ENCODE measurements at places on chromosomes 6 and 20. TPM values are rescaled to one million over a fixed set of nuclear protein-coding genes. Genes with fewer than 3 reads are reported as not detected.

Gene PROKR2
- polyA plus RNA-seq, result not detected

Gene PAK5
- polyA plus RNA-seq, result 0.04 TPM

Gene TOX2
- 2.7 TPM for polyA plus RNA-seq

Gene ARG1
- polyA plus RNA-seq, result 1,194 TPM

Gene CDSN
- not detected for polyA plus RNA-seq

Gene SLC12A5
- polyA plus RNA-seq, result 1.5 TPM

Gene CRISP3
- 0.33 TPM for polyA plus RNA-seq

Gene VIP
- polyA plus RNA-seq, result 0.09 TPM

Measured in liver (tissue), 10 donors.